ENCODE measurements at places on chromosomes 11 and 22.

GRCh38 chr22:23180893-23181720 is 798 bp downstream of the BCR start:
- DNase-seq, result peak; percentile 38

DNA sequence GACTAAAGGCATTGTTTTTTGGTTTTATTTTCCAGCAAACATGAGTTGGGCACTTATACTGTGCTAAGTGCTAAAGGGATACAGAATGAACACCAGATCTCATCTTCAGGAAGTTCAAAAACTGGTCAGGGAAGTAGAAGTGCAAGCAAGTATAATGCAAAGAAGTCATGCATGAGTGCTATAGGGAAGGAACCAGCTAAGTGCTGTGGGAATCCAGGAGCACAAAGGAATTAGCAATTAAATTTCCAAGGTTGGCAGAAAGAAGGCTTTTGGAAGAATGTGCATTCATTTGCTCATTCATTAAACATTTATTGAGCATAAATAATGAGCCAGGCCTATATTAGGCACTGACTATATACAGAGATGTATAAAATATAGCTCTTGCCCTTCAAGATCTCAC is 143.7 kb upstream of the ARHGAP42 start:
- DNase-seq, result no peak

DNA sequence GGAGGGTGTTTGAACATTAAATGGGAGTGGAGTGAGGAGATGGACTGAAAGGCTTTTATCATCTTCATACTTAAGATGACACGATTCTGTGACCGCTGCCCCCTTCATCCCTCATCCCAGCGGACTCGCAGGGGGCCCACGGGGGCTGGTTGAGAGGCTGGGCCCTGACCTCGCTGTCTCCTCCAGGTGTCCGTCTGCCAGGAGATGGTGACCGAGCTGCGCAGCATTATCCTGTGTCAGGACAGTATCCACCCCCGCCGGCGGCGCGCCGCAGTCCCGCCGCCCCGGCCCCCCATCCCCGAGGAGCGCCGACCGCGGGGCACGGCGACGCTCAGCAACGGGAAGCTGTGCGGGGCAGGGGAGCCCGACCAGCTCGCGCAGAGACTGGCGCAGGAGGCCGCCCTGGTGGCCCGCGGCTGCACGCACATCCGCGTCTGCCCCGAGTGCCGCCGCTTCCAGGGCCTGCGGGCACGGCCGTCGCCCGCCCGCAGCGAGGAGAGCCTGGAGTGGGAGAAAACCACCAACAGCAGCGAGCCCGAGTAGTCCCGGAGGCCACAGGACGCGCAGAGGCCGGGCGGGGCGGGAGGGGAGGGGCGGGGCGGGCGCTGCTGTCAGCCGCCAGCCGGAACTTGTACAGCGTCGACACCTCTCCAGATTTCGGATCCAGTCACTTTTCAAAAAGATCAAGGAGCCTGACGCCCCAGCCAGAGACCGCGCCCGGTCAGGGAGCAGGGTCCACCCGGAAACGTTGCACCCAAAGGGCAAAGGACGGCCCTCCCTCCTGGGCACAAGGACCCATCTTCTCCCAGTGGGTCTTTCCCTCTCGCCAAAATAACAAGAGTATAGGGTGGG is 38.0 kb upstream of the TBCEL start:
- DNase-seq, result peak; percentile 67

GRCh38 chr22:46598224-46598623 is 22.0 kb upstream of the GRAMD4 start:
- DNase-seq, result no peak

GRCh38 chr11:114197799-114198500 is 98.2 kb upstream of the NNMT start:
- DNase-seq, result no peak

DNA sequence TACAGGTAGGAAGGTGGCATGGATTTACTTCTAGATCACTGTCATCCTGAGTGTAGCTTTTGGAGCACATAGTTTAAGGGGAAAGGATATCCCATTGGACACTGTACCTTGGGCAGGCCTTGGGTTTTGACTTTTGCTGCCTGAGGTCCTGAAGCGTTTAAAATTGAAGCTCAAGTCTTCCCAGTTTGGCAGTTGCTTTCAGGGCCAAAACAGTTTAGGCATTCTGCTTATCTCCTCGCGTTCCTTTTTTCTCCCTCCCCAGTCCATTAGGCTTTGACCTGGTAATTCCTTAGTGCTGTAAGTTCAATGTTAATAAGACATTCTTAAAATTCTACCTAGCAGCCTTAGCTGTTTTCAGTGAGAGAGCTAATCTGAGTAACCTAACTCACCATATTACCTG is 35.7 kb downstream of the CSTF3 start:
- DNase-seq, result no peak

GRCh38 chr22:23824476-23825245 is 14.1 kb downstream of the DERL3 start:
- DNase-seq, result peak; percentile 40

DNA sequence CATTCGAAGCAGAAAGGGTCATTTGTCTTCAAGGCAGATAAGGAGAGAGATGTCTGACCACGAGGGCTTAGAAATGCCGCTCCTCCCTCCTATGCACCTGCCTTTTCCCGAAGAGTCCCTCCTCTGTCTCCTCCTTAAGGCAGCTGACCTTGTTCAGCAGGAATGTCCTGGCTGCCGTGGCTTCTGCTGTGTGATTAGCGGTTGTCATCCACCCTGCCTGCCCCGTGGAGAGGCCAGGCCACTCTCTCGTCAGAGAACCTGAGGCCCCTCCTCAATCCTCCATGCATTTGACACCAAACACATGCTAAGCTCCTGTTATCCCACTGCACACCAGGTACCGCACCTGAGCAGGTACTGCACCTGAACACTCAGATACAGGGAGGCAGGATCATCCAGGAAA is 834.6 kb downstream of the TBC1D22A start:
- no peak for DNase-seq

DNA sequence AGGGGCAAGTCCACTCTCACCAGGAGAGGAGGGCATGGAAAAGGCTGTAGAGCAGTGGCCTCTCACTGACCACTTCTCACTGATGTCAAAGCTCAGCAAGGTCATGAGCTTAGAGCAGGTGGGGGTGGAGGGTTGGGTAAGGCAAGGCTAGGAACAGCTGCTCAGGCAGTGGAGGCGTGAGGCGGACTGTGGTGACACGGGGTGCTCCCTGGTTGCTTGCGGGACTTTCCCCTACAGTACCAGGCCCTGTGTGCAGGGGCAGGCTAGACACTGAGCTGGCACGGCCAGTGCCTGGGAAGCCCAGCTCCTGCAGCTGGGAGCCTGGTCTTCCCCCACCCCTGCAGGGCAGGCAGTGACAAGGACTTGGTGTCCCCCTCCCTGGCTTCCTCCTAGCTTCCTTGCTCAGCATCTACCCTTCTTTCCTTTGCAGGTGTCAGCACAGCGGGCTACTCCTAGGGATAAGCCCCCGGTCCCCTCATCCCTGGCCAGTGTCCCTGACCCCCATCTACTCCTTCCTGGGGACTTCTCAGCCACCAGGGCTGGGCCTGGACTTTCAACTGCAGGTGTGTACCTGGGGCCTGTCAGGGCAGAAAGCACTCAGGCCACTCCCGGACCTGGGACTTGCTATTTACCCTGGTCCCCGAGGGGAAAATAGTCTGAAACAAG is 45.6 kb downstream of the PISD start:
- no peak for DNase-seq

GRCh38 chr11:76723548-76723947 is 53.0 kb upstream of the LRRC32 start:
- DNase-seq, result no peak

- DNase-seq, result peak; percentile 80
Measured at GRCh38 chr11:118212131-118212725, 12.6 kb downstream of the JAML start.

DNA sequence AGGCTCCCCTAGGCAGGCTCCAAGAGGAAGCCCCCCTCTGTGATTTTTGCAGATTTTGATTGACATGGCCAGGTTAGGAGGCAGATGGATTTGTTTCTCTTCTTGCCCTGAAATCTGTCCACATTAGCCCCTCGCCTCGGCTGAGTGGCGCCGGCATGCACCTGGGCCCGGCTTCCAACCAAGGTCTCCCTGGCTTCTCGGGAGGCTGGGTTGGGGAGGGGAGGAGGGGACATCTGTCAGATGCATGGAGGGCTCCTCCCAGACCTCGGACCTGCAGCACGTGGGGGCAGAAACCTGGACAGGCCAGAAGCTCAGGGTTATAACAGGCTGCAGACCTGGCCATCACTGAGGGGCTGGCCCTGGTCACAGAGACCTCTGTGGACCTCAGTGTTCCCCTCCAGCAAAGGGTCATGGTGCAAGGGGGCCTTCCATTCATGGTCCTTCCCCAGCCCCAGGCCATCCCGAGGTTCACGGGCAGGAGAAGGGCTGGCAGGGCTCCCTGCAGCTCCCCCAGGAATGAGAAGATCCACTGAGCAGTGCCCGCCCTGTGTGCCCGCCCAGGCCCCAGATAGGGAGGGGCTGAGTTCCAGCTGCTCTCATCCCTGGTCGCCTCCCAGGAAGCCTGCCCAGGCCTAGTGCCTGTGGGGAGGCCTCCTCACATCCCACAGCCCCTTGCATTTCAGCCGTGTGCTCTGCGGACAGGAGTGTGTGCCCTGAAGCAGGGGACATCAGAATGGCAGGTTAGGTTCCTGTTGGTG is 747.8 kb downstream of the BRD1 start:
- no peak for DNase-seq

DNA sequence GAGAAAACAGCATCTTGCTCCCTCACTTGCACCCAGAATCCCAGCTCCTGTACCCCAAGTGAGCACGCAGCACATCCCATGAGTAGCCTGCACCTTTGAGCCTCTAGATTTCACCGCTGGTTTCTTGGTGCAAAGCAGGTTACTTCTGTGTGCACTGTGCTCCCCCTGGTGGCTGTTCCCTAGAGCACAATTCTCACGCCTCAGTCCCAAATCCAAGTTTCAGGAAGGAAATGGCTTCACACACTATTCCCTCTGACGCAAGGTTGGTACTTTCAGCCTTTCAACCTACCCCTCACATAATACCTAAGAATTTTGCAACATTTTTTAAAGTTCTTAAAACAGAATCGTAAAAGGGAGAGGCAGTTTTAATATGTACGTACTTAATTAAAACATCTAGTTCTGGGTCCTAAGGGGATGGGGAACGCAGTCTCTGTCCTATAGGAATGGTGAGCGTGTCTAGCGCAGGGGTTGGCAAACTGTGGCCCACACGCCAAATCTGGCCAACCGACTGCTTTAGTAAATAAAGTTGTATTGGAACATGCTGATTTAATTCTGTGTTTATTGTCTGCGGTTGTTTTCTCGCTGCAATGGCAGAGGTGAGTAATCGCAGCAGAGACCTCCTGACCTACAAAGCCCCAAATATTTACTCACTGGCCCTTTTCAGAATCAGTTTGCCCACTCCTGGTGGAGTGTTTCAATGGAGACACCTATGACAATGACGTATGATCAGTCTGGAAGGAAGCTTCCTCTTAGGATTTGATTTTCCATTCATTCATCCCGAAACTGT is 27.5 kb downstream of the DHCR7 start:
- DNase-seq, result no peak

DNA sequence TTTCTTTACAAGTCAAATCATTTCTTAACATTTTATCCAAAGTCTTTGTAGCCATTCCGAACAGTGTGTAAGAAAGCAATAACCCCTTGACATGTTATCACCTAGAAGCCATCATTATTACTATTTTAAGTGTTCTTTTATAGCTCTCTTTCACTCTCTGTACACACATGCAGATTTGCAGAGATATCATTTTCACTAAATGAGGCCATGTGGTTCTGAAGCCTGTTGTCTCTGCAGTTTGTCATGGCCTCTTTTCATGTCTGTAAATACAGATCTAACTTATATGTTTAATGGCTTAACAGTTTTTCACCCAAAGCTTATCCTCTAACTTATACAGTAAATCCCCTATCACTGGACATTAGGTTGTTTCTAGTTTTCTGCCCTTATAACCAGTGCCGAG is 166.8 kb downstream of the MYO18B start:
- no peak for DNase-seq

- DNase-seq, result no peak
Measured at GRCh38 chr11:29446132-29446531, 570.7 kb downstream of the KCNA4 start.

DNA sequence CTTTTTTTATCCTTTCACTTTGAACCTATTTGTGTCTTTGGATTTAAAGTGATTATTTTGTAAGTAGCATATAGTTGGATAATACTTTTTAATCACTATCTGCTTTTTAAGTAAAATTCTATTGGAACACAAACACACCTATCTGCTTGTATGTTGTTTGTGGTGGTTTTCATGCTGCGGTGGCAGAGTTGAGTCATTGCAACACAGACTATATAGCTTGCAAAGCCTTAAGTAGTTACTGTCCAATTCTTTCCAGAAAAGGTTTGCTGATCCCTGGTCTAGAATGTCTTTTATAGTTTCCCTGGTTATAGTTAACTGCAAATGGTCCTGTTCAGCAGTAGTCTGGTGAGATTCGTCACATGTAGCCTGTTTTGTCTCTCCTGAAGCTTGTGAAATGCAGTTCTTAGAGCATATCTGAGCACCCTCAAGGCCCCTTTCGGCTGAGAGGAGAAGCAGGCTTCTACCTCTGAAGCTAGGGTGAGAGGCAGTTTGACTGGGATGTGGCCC is 21.5 kb downstream of the SHANK3 start:
- no peak for DNase-seq

- no peak for DNase-seq
Measured at GRCh38 chr22:48343461-48343860, 1484.2 kb downstream of the BRD1 start.

GRCh38 chr11:76329983-76330382 is 50.9 kb downstream of the THAP12 start:
- no peak for DNase-seq

DNA sequence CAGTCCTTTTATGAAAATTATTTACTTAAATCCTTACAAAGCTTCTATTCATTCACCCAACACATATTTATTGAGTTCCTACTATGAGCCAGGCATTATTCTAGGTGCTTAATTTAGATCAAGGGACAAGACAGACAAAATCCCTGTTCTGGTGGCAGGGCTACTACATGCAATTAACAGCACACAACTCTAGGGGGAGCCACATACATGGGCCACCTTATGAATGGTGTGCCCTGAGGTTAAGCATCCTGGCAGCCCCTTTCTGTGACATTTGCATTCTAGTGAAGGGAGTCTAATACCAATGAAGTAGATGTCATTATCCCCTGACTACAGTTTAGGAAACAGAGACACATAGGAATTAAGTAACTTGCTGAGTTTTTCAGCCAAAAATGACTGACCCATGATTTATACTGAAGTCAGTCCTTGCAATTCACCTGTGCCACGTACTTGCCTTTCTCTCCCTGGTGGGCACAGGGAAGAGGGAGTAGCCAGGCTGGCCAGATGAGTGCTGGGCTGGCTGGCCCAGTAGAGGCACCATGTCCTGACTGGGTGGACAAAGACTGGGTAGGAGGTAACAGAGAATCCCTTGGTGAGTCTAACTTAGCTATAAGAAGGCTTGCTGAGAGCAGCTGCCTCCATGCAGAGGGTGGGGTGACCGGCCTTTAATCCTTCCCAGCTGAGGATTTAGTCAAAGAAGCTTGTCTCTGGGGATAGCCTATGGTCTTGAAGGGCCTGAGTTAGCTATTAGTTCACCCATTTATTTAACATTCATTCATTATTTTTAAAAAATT is 52.0 kb upstream of the ELF5 start:
- no peak for DNase-seq

Data from right lobe of liver (tissue), 6 donors.